ENCODE measurements at places on chromosomes 7 and 10.

DNA sequence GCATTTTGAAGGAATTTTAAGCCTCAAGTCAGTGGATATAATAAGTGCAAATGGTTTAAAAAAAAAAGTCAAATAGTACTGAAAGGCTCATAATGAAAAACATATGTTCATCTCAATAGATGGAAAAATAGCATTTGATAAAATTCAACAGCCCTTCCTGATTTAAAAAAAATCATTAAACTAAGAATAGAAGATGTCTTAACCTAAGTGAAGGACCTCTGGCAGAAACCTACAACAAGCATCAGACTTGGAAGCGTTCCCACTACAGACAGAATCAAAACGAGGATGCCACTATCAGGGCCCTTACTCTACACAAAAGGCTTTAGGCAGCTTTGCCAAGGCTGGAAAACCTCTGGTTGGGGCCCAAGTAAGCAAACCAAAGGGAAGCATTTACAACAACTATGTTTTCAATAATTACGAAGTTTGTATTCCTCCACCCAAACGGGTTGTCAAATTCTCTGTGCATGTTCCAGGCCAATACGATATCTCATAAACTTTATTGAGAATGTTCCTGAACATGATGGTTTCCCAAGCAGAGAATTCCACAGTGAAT is 45.1 kb downstream of the CYTH3 start:
- DNase-seq: peak; percentile 75

GRCh38 chr10:44716470-44717015 is 194.6 kb upstream of the TMEM72 start:
- DNase-seq: no peak

- no peak for DNase-seq
Observed at GRCh38 chr10:22652988-22653481, 61.3 kb downstream of the PIP4K2A start.

- DNase-seq: no peak
Observed at GRCh38 chr7:952548-953441, 1.7 kb downstream of the ADAP1 start.

DNA sequence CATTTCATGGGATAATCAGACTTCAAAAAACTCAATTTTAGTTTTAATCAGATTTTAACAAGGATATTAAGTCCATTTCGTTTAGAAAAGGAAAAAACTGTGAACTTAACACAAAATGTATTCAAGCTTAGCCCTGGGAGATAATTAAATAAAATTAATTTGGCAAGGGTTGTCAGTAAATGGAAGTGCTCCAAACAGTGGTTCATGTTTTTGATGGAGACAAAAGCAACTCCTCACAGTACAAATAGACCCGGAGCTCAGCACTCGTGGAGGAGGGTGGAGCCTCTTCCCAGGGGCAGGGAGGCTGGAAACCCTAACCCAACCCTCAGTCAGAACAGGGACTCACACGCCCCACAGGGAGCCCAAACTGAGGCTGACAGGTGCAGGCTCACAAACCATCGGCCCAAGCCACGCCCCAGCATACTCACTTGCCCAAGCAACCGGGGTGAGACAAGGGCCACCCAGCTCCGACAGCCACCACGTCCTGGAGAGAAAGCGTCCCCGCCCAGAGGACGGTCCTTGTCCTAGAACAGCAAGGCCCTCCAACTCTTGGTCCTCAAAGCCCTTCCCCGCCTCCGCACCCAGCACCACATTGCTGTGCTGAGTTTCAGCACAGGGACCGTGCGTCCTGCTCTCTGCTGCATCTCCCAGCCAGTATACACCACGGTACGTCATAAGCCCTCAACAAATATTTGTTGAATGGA is 39.8 kb downstream of the MAD1L1 start:
- DNase-seq: no peak

DNA sequence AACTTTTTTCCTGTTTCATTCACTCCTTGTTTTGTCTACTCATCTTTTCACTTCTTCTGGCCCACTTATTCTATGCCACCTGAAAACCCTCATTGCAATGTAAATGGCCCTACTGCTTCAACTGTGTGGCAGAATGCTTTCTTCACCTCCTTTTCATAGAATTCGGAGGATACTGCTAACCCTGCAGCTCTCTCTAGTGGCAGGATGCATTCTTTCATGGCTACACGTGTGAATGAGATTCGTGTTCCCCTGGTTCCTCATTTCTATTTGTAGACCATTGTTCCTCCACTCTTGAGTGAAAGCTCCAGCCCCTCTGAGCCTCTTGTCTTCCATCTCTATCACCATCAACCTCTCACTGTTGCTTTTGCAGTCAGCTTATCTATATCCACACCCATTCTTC is 20.9 kb upstream of the CYP26C1 start:
- DNase-seq: peak; percentile 56

GRCh38 chr10:99667108-99667751 is 7.9 kb downstream of the ENTPD7 start:
- DNase-seq: peak; percentile 95

DNA sequence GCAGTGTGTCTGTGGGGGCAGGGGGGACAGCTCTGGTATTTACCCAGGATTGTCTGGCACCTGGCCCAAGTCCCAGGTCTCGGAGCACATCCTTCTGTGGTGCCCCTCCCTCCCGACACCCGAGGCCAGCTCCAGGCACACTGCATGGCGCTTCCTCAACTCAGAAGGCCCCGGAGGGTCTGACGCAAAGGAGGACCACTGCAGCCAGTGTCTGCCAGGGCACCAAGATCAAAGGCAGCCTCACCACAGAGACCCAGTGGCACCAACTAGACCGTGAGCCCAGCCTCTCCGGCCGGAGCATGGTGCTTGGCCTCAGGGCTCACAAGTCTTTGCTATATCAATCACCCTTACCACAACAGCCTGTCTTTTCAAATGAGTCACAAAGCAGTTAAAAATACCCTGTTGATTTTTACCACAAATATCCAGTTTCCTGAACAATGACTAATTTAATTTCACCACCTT is 99.3 kb upstream of the DDC start:
- DNase-seq: peak; percentile 74

DNA sequence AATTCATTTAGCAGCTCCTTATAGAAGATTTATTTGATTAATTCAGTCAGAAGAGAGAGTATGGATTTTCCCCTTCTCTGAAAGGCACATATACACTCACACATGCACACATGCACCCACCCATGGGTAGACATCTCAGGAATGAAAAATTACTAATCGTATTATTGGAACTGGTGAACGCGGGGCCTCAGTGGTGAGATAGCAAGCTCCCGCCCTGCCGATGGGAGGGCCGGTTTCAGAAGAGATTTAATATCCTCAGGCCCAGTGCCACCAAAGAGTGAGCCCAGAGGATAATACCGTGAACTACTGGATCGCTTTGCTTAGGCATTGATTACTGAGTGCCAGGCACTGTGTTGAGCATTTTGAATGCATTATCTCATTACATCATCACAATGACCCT is 38.0 kb upstream of the EMX2 start:
- DNase-seq: peak; percentile 27
